ENCODE measurements at places on chromosomes 1 and 21.

DNA sequence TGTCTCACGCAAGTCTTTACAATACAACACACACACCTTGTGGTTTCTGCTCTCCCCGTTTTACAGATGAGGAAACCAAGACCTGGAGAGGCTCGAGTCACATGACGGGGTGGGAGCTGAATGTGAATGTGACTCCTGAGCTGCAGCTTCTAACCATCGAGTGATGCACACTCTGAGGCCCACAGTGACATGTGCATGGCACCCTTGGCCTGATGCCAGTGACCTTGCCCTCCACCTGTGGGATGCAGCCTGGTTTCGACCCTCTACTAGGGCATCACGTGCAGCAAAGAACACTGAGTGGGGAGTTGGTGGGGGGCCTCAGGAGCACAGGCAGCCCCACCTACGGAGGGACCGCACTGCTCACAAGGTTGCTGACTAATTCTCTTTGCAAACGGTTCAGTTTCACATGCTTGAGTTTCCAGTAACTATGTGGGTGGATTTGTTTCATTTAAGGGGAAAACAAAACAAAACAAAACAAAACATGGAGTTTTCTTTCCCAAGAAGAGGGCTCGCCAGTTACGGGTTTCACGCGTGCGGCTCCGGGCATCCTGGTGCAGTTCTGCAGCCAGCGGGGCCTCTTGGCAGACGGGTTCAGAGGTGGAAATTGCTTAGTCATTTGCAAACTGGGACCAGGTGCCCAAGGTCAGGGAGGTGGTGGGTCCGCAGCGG lies 22.9 kb downstream of the SPSB1 start:
- DNase-seq, result no peak

- no peak for DNase-seq
Observed at GRCh38 chr1:182217967-182218366, 156.5 kb upstream of the ZNF648 start.

- DNase-seq, result no peak
Observed at GRCh38 chr1:243849421-243850201, 432 bp downstream of the AKT3 start.

GRCh38 chr1:17162941-17163340 lies 42.0 kb upstream of the PADI1 start:
- DNase-seq, result no peak

DNA sequence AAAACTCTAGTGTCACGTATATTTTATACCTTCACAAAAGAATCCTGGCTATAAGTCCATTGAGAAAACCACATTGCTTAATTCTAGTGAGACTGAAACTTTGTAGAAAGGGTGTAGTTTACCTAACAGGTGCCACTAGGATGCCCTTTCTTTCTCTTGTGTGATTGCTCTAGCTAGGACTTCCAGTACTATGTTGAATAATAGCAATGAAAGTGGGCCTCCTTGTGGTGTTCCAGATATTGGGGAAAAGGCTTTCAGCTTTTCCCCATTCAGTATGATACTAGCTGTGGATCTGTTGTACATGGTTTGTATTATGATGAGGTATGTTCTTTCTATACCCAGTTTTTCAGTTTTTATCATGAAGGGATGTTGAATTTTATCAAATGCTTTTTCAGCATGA lies 39.7 kb upstream of the CHODL start:
- no peak for DNase-seq

DNA sequence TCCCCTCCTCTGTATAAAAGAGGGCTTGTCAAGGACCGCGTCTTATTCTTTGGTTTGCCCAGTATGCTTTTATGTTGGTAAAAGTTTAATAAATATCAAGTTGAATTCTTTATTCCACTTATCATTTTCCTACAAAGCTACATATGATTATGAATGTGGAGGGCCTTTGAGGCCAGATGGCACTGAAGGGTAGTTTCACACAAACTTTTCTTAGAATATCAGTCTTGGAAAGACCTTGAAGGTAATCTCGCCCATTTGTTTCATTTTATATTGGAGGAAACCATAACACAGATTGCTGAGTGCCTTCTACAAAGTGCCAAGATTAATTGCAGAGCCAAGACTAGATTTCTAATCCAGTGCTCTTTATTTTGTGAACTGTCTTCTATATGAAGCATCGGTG lies 5.8 kb upstream of the FUBP1 start:
- no peak for DNase-seq

DNA sequence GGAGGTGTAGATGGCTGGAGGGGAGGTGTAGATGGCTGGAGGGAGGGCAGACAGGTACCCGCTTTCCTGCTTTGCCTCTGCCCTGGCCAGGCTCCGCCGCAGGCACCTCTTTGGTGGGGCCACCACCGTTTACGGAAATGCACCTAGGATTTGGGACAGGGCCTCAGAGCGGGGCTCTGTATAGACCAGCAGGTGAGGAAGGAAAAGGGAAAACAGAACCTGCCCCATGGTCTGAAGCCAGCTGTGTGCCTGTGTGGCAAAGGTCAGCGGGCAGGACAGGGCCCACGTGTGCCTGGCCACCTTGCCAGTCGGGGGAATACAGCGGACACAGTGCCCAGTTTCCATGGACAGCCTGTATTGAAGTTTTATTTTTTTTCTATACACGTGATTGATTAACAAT lies 12.1 kb upstream of the PTTG1IP start:
- DNase-seq, result peak; percentile 88

DNA sequence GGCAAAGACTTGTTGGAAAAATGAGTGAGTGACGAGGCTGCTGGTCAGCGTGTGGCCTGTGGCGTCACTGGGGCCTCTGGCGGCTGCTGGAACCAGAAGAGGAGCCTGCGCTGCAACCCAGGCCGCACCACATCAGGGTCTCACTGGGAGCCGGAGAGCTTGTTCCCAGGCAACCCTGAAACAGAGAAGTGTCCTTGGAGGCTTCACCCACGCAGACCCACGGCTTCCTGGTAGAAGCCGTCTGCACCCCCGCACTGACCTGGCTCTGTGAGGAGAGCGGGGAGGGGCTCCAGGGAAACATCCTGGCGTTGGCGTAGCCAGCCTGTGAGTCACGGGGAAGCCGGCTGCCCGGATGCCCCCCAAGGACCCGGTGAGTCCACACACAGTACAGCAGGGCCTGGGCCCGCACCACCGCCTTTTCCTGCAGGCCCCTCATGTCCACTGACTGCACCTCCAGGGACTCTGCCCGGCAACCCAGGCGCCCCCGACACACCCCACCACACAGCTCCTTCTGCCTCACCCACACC lies 57.4 kb downstream of the COL6A1 start:
- no peak for DNase-seq

- no peak for DNase-seq
Observed at GRCh38 chr1:171220581-171221054, 27.7 kb upstream of the FMO1 start.

DNA sequence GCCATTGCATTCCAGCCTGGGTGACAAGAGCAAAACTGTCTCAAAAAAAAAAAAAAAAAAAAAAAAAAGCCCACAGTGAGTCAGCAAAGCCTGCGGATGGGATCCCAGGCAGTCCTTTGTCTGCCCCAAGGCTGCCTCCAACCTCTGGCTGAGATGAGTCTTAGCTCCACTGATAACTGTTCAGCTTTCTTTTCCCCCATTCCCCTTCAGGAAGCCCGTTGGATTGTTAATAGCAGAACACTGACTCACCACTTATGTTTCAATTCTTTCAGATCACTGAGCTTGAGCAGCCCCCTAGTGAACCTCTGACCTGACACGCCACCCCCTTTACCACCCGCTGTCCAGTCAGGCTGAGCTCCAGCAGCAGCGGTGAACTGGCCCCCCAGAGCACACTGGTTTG lies 57.5 kb downstream of the ERG start:
- no peak for DNase-seq

GRCh38 chr1:160723332-160723731 lies 11.7 kb upstream of the CD48 start:
- no peak for DNase-seq

- DNase-seq, result no peak
Observed at GRCh38 chr1:184563308-184563707, 176.5 kb downstream of the C1orf21 start.

DNA sequence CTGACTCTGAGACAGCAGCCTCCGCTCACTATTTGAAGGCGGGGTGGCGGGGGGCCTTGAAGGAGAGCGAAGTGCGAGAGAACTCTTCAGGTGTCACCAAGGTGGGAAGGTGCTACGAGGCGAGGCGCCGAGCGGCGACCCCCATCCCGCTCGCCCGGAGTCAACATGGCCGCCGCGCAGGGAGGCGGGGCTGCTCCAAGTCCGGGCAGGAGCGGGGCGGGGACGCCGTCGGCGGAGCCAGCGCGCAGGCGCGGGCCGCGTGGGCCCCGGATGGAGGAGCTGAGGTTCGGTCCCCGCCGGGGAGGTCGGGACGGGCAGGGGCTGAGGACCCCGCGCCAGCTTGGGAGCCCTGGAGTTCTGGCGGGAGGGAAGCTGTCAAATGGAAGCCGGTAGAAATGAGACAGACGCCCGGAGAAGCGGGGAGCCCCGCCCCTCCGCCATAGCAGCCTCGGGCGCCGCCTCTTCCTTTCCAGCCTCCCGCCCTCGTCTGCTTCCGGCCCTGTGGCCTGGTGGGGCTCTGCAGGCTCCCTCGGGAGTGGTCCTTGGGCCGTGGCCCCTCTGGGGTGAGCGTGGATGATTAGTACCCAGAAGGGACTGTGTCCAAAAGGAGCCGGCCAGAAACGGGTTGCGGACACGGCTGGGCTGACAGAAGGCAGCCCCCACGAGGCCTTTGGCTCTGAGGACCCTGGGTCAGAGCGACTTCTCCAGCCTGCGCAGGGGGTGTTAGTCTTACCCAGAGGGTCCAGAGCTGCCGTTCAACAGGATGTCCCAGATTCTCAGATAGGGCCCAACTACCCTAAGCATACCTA lies at the start of gene PIGV:
TSS of gene PIGV (plus strand) at position 245 of the 809 bp plus-strand sequence. CDS start 2,866 bp downstream, outside the sequence.
- DNase-seq, result peak; percentile 89

DNA sequence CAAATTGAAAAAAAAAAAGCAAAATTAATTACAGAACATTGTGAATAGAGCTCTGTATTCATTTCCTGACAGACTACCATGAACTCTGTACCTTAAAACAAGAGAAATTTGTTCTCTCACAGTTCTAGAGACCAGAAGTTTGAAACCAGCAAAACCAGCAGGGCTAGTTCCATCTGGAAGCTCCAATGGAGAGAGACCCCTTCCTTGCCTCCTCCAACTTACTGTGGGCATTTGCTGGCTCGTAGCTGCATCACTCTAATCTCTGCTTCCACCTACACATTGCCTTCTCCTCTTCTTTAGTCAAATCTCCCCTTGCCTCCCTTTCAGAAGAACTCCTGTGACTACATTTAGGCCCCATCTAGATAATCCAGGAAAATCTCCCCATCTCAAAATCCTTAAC lies 56.5 kb downstream of the SYDE2 start:
- no peak for DNase-seq

- DNase-seq, result no peak
Observed at GRCh38 chr1:205261946-205262691, 34.4 kb downstream of the TMCC2 start.

DNA sequence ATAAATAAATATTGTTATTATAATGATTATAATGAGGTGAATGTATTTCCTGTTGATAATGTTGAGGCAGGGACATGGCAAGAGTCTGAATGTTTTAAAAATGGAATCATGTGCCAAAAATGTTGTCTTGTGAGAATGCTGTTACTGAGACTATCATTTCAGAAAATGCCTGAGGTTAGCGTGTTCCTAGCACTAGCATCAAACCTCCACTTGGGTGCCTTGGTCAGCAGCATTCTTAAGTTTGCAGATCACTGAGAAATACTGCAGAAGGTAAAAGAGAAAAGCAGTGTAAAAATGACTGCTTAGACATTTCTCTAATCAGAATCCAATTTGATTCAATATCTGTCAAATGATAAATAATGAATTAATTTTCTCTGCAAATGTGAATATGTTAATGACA lies 50.8 kb downstream of the OLFM3 start:
- DNase-seq, result no peak

- DNase-seq, result peak; percentile 74
Observed at GRCh38 chr1:159924025-159924790, 1.1 kb downstream of the TAGLN2 start.

DNA sequence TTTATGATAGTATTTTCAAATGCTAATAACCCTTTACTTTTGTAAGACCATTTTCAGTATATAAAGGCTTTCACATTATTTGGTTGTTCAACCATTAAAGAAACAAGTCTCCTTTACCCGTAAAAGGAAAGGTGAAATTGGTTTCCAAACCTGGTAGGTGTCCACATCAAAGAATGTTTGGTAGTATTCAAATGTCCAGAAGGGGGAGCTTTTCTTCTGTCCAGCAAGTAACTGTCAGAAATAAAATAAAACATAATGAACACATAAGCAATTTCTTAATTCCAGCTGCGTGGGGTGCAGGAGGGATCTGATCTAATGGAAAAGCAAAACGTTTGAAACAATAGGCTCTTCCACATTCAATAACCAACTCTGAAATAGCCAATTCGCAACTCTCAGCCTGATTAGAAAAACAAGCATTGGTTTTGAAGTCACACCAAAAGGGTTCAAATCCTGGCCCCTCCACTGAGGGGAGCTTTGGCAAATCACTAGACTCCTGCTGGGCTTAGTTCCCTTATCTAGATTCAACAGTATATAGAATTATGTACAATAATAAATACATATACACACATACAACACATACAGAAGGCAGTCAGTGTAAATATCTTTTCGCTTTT lies 11.0 kb downstream of the YIPF1 start:
- DNase-seq, result no peak

GRCh38 chr1:237267743-237268142 lies 225.8 kb downstream of the RYR2 start:
- DNase-seq, result no peak

- no peak for DNase-seq
Observed at GRCh38 chr1:4960782-4961475, 306.5 kb downstream of the AJAP1 start.

GRCh38 chr1:37481289-37482003 lies 7.1 kb downstream of the ZC3H12A start:
- DNase-seq, result no peak

DNA sequence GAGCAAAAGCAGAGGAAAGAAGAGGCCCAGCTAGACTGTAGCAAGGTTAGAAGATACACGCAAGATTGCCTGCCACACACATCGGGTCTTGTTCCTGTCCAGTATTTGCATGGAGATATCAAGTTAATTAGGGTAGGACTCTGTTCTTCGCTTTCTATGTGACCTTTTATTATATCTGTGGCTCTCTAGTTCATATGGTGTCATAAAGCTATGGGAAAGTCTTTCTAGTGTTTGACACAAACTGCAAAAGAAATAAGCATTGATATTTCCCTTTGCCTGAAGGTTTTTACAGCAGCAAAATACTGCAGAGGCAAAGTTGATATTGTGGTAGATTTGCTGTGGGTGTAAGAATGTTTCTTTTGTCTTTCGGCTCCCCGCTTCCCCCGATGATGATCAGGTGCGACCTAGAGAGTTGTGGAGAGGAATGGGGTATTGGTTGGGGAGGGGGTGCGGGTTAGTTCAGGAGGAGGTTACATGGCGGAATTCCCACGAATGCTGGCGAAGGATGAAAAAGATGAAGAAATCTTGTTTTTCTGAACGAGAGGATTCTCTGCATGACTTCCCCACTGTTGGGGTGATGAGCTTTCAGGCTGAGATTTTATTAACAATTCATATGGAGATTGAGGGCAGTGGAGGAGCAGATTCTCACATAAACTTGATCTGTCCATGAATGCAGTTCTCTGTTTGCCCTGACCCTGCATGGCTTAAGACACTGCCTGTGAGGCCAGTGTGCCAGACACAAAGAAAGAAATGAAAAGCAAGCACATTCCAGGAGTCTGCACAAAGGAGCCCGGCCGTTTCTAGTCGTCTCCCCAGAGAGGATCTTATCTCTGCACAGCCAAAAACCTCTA lies 550.2 kb downstream of the USP25 start:
- no peak for DNase-seq

Data from left lobe of liver (tissue), 2 donors.